ENCODE measurements at places on chromosomes 3 and 15.

GRCh38 chr15:46732060-46732459 lies 985.2 kb upstream of the SEMA6D start:
- DNase-seq, result no peak

DNA sequence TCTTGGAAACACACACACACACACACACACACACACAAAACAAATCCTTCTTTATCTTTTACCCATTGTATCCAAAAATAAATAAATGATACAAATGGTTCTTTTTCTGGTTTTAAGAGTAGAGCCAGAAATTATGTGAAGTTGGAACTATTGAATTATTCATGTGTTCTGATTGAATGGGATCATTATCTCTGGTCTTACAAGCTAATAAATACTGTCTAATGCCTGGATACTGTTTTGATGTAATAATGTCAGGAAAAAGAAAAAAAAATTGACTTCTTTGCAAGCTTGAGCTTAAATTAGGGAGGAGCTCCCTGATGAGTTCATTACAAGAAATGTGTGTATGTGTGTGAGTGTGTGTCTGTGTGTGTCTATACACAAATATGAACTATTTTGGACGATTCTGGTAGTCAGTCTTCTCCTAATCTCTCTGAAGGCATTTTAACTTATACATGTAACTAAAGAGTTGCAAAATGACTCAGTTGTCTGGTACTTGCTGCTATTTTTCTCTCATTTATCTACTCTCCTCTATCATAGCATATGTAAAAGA lies 507.2 kb upstream of the AGTR1 start:
- DNase-seq, result no peak

GRCh38 chr3:96209699-96210098 lies 604.7 kb upstream of the EPHA6 start:
- no peak for DNase-seq

GRCh38 chr3:99537416-99537815 lies 101.0 kb upstream of the COL8A1 start:
- DNase-seq, result no peak

- DNase-seq, result no peak
Measured at GRCh38 chr3:123653221-123653682, 68.4 kb upstream of the HACD2 start.

DNA sequence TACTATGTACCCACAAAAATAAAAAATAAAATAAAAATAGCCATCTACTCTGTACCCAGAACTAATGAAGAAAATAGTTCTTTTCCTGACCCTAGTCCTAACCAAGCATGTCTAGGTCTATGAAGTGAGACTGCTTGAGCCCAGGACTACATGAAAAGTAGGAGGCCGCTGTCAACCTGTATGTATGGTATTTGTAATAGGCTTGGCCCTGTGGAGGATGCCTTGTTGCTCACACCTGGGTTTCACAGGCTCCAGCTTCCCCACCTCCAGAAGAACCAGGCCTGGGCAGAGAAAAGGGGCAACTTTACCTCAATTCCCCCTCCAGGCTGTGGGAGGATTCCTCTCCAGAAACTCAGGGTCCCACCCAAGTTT lies 6.8 kb upstream of the PKM start:
- DNase-seq, result no peak

- no peak for DNase-seq
Measured at GRCh38 chr3:173411375-173411973, 13.9 kb downstream of the NLGN1 start.

DNA sequence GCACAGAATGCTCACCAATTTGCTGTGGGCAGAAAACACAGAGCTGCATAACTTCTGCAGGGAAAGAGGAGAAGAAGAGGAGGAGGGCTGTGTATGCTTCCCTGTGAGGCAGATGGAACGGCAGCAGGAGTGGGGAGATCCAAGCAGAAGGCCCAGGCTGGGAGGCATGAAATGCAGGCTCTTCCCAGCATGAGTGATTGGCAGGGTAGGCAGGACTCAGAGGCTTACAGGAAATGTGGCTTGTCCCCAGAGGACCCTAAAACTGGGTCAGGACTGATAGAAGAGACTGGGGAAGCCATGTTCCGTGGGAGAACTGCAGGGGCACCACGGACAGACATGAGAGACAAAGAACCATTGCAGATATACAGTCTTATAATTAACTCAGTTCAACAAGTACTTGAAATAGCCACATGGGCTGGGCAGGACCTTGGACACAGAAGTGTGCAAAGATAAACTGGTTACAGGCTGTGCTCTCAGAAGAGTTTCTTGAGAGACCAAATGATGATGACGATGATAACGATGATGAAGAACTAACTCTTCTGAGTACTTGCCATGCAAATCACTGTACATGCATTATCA lies 286.9 kb downstream of the EPHB1 start:
- no peak for DNase-seq

GRCh38 chr3:95272781-95273180 lies 1209.9 kb downstream of the NSUN3 start:
- no peak for DNase-seq

DNA sequence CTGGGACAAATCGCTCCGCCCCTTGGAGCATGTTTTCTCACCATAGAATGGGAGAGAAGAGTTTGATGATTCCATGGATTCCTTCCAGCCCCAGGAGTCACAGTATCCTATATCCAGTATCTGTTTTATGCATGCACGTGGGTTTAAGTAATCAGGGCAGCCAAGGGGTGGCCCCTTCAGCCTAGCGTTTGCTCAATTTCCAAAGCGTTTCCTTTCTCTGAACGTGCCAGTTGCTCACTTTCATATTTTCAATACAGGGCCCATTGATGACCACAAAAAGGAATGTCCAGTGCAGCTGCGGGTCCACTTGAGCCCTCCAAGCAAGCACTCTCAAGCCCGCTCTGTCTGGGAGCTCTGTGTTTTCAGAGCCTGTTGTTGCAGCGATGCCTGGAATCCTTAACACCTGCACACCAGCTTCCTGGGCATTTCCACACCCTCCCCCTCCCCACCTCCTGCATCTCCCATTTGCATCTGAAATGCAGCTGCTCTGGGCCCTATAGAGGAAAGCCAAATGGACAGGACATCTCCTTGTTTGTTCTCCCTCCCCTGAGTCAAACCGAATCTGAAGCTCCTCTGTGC lies 164.3 kb upstream of the LPP start:
- DNase-seq, result no peak

GRCh38 chr3:29561651-29562149 lies 280.8 kb downstream of the RBMS3 start:
- no peak for DNase-seq

DNA sequence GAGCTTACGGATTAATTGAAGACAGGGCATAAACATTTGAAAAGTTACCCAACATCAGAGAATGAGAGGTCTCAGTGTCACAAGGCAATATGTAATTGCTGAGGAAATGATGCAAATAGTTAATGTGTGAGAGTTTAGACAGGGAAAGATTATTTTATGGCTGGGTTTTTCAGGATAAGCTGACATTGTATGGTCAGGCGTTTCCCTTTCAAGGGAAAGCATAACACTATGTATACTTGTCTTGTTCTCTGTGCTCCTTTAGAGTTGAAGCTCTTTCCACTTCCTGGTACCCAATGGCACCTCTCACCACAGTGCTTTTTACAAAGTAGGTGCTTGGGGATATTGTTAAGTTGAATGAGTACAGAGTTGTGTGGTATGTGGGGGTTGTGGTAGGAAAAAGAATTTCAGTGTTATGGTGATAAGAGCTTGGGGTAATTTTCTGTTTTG lies 19.9 kb downstream of the IQGAP1 start:
- no peak for DNase-seq

DNA sequence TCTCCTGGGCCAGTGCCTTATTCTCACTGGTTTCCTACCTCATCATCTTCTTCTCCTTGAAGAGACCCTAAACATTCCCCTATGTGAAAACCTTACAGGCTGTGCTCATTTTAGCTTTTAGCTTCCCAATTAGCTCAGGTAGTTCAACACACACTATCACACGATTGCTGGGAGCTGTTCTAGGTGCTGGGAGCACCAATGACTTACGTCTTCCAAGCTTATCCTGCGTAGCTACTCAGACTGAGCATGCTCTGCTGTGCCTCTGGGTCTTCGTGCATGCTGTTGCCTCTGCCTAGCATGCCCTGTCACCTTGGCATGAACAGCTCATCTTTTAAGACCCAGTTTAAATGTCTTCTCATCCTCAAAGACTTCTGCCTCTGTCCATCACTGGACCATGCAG lies 55.7 kb upstream of the APEH start:
- no peak for DNase-seq

- no peak for DNase-seq
Measured at GRCh38 chr3:45215466-45215865, 10.6 kb downstream of the TMEM158 start.

DNA sequence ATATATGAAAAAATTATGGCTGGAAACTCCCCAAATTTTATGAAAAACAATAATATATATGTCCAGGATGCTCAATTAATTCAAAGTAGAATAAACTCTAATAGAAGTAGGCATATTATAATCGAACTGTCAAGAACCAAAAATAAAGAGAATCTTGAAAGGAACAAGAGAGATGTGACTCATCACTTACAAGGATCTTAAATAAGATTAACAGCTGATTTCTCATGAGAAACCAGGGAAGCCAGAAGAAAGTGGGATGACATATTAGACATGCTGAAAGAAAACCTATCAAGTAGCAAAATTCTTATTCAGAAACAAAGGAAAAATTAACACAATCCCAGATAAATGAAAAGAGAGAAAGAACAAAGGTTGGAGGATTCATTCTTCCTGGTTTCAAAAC lies 66.8 kb downstream of the FAIM start:
- no peak for DNase-seq

GRCh38 chr15:57540211-57540610 lies 51.5 kb upstream of the MYZAP start:
- DNase-seq, result no peak

- DNase-seq, result no peak
Measured at GRCh38 chr15:64693134-64693533, 82.3 kb downstream of the RBPMS2 start.

- peak; percentile 6 for DNase-seq
Measured at GRCh38 chr3:57078635-57079473, 18.4 kb downstream of the SPATA12 start.

- no peak for DNase-seq
Measured at GRCh38 chr15:49494842-49495241, 71.8 kb downstream of the FGF7 start.

- no peak for DNase-seq
Measured at GRCh38 chr15:65612949-65613744, 2.2 kb upstream of the INTS14 start.

GRCh38 chr3:48661501-48662144 lies 1.1 kb downstream of the CELSR3 start:
- peak; percentile 50 for DNase-seq

GRCh38 chr15:40084650-40085049 lies 24.0 kb downstream of the BMF start:
- no peak for DNase-seq

DNA sequence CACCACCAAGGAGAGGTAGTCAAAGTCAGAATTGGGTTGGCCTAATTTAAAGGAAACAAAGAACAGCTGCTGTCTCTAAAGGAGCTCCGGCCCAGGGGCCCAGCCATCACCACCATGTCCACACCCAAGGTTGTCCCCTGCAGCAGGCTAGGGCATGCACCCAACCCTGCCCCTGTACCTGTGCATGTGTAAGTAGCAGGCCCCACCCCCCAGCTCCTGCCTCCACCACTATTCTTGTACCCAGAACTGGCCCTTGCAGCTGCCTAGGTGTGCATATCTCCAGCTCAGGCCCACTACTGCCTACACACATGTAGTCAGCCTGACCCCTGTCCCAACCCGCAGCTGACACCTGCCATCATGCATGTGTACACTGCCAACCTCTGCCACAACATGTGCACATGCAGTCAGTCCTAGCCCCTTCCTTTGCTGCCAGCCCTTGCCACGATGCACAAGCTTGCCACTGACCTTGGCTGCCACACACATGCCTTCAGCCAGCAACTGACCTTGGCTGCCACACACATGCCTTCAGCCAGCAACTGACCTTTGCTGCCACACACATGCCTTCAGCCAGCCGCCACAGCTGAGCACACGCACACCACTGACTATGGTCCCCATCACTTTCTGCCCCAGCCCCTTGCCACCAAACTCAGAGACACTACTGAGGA lies 39.7 kb downstream of the FGF12 start:
- DNase-seq, result no peak

DNA sequence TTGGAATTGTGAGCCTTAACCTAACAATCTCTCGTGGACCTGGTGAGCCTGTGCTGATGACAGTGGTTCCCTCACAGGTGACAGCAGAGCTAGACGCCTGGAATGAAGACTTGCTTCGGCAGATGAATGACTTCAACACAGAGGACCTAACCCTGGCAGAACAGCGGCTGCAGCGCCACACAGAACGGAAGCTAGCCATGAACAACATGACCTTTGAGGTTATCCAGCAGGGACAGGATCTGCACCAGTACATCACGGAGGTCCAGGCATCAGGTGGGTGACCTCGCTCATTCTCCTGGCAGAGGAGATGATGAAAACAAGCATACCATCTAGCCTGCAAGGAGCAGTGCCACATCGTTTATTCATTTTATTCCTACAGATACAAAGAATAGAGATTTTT lies 316.9 kb upstream of the UMPS start:
- DNase-seq, result no peak

DNA sequence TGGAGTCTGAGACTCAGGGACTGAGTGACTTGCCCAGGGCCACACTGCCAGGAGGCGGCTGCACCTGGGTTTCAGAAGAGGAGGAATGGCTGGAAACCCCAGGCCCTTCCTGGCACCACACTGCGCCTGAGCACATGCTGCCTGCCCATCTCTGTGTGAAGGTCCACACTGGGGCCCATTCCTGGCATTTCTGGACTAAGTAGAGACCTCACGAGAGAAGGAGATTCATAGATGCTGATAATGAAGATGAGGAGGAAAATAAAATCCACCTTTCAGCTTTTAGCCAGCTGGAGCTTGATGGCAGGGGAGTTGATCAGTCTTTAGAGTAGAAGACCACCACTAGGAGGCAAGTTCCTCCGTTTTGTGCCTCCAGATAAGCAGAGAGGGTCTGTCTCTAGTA lies 40.2 kb upstream of the TF start:
- no peak for DNase-seq

- no peak for DNase-seq
Measured at GRCh38 chr3:183324083-183324482, 71.0 kb downstream of the B3GNT5 start.

GRCh38 chr3:79845546-79845945 lies 77.7 kb upstream of the ROBO1 start:
- no peak for DNase-seq

DNA sequence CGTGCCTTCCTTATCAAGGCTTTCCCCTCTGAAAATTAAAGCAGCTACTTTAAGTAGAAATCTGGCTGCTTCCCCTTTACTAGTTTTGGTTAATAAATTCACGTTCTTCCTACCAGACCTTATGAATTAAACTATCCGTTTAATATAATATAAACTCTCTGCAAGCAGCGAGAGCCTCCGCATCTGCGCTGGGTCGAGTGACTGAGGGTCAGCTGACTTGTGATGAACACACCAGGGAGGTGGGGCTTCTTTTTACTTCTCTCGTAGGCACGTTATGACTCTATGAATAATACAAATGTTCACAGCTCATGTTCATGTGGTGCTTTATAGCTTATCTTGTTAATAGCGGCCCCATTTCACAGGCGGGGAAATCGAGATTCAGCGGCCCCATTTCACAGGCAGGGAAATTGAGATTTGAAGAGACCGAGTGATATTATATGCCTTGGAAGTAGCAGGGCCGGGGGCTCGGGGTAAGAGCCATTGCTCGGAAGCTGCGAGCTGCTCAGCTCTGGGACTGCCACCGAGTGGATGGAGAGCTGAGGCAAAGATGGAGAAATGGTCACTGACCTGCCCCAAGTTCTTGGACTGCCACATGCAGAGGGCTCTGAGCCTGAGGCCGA lies 8.3 kb downstream of the MUC4 start:
- DNase-seq, result no peak
